Osteocyte (in vitro differentiated cells): ENCODE measurements at places on chromosomes 1 and 21. TPM values are rescaled to one million over a fixed set of nuclear protein-coding genes. Genes with fewer than 3 reads are reported as not detected.

ASTN1 gene
- total RNA-seq, result not detected in 2 replicates

HPDL gene
- 0.35 TPM in 1 of 2 replicates, not detected in the other for total RNA-seq

GJA4 gene
- not detected in 2 replicates for total RNA-seq

NOS1AP gene
- total RNA-seq, result 2.5 and 2.9 TPM in 2 replicates

REG4 gene
- not detected in 2 replicates for total RNA-seq
